ENCODE measurements at places on chromosomes 2 and 18.

GRCh38 chr2:71880846-71881610, 266.6 kb downstream of the CYP26B1 start:
- peak; percentile 52 for DNase-seq

DNA sequence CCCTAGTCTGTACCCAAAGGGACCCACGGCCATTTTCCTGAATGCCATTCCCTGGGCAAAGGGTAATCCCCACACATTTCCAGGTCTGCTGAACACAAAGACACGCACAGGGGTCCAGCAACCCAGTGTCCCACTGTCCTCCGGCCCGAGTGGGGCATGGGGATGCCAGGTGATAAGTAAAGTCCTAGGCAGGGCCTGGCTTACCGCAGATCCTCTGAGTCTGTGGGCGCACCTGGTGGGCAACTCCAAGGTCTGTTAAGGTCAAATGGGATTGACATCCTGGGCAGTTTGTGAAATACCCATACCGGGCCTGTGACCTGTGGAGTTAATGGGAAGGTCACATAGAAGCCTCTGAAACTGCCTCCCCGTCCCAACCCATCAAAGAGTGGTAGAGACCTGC, 116.1 kb downstream of the EIPR1 start:
- DNase-seq = no peak

DNA sequence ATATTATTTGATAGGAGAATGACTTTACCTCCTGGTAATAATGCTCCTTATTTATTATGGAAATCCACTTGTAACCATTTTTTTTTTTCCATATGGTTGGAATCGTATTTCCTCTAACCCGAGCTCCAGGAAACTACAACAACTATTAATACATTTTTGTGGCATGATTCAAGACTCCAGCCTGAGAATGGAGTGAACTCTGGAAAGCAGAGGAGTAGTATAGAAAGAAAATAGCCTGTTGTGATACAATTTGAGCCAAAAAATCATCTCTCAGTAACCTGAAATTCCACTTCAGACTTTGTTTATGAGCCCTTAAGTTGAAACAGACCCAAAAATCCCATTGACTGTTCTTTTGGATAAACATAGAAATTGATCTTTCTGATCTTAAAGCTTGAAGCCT, 921.1 kb downstream of the SOCS6 start:
- no peak for DNase-seq

GRCh38 chr2:230052299-230052698, 16.4 kb downstream of the SLC16A14 start:
- peak; percentile 5 for DNase-seq

DNA sequence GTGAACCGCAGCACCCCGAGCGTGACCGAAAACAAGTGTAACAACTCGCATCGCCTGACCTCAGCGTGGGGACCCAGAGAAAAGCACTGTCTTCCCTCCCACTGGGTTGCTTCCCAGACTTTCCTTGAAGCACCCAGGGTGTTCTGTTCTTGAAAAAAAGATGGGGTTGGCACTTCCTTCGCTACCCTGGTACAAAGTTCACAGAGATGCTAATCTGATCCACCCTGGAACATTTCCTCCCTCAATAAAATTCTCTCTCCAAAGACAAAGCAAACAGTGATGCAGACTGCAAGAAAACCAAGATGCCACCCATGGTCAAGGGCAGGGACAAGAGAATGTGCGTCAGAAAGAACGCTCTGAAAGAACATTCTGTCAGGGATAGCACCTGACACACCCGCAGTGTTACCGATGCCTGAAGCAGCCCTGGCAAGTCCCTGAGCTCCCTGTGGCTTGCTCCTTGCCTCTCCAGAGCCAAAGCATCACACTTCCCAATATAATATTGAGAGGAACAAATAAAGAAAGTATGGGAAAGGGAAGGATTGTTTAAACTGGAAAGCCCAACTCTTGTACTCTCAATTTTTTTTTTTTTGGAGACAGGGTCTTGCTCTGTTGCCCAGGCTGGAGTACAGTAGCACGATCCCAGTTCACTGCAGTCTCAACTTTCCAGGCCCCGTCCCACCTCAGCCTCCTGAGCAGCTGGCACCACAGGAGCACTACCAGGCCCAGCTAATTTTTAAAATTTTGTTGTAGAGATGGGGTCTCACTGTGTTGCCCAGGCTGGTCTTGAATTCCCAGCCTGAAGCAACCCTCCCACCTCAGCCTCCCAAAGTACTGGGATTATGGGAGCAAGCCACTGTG, 70.7 kb downstream of the TBC1D8 start:
- no peak for DNase-seq

- DNase-seq = no peak
These were observed 89.6 kb downstream of the COMMD1 start for GRCh38 chr2:61995065-61995464.

GRCh38 chr2:213500881-213501280, 216.6 kb downstream of the SPAG16 start:
- no peak for DNase-seq

DNA sequence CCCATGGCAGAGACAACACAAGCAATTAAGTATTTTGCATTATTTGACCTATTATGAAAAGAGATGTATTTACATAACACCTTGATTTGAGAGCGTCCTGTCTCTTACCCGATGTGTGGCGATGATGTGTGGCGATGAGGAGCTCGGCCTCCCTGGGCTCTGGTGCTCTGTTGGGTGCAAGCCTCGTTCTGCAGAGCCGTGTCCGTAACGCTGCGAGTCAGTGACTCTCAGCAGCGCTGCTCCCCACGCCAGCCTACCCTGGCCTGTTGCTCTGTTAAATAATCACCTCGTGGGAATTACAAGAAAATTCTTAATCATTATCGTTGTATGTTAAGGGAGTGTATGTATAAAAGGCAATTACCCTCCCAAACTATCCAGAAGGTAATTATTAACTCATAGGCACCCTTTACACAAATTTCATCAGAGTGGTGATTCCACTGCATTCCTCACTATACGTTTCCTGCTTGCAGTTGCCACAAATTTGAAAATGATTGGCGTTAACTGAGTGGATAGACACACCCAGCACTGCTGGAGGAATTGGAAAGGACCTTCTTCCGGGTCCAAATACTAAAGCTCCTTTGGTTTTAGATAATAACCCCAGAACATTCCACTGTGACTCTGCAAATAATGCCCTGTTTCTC, 52.0 kb upstream of the NFATC1 start:
- DNase-seq = no peak

DNA sequence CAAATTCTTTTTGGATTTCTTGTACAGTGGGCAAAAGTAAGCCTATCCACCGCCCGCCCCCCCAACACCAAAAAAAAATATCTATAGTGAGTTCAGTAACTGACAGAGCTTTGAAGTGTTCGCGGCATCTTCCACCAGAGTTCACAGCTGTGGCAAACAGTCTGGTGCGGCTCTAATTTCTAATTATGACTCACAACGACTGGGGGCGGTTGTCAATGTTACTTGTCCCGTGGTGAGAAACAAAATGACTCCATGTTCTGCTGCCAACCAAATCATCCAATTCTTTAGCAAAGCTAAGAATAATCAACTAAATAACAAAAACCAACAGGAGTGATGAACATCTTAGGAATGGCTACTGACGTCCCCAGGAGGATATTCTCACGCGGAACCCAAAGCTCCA, 392.5 kb upstream of the SALL3 start:
- no peak for DNase-seq

DNA sequence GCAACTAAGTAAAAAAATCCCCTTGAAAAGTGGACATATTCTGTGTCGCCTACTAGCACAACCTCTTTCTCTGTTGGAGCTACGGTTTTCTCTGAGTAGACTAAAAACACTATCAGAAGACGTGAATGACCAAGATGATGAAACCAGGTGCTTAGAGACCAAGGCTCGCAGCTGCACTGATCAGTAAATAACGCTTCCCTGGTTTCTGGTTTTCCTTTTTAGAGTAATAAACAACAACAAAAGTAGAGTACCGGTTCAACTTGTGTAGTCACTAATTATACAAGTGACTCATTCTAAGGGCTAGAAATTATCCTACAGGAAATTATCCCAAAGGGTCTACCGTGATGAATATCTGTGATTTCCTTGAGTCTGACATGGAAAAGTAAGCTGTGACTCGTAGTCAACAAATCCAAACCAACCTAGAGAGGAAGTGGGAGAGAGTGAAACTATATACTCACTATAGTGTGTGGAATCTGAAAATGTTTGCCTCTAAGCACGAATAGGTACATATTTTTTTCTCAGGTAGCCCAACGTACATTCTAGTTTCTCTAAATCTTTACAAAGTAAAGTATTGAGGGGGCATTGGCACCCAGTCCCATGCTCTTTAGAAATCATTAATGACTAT, 17.8 kb downstream of the RASGRP3 start:
- no peak for DNase-seq

- DNase-seq = no peak
These were observed 687.9 kb upstream of the SETBP1 start for GRCh38 chr18:43992741-43993140.

GRCh38 chr18:80204142-80204541, 43.2 kb downstream of the PARD6G start:
- no peak for DNase-seq

- no peak for DNase-seq
These were observed 44.0 kb downstream of the METTL8 start for GRCh38 chr2:171389780-171390179.

DNA sequence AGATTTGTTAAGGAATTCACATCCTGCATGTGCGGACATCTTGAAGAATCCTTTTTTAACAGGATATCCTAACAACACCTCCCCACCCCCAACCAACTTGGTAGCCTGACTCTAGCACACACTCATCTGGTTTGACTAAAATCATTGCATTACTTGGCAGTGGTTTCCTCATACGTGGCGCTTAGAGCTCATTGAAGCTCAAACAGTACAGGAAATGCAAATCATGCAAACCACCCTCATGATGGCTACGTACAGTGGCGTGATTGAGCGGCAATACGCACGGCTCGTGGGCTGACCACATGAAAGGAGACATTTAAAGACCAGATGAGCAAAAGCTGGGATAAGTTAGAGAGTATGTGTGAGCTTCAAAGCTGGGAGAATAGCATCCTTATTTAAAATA, 336.2 kb downstream of the ZEB2 start:
- DNase-seq = no peak

- DNase-seq = peak; percentile 57
These were observed 342.7 kb downstream of the CPS1 start for GRCh38 chr2:210899131-210899530.

GRCh38 chr2:33477473-33478468, 1.3 kb downstream of the RASGRP3 start:
- DNase-seq = no peak

DNA sequence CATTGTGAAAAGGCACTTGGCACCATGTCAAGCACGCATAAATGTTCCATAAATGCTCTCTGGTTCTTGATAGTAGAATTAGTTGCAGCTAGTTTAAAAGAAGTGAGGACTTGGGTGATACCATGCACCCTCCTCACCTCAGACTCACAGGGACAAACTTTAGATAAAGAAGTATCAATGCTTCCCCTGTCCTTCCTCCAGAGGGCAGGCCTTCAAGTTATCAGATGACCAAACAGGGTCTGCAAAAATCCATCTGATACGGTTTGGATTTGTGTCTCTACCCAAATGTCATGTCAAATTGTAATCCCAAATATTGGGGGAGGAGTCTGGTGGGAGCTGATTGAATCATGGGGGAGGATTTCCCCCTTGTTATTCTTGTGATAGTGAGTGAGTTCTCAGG, 54.1 kb downstream of the C1QL2 start:
- DNase-seq = no peak

- DNase-seq = no peak
These were observed 211.3 kb upstream of the ARL4C start for GRCh38 chr2:234708091-234708683.

- DNase-seq = peak; percentile 25
These were observed 1474.0 kb upstream of the ACVR2A start for GRCh38 chr2:146370826-146371225.

- DNase-seq = no peak
These were observed 219.8 kb downstream of the DYSF start for GRCh38 chr2:71672826-71673795.

GRCh38 chr2:72139874-72140620, 7.6 kb downstream of the CYP26B1 start:
- no peak for DNase-seq

GRCh38 chr2:95034221-95034620, 8.7 kb downstream of the MAL start:
- DNase-seq = no peak

DNA sequence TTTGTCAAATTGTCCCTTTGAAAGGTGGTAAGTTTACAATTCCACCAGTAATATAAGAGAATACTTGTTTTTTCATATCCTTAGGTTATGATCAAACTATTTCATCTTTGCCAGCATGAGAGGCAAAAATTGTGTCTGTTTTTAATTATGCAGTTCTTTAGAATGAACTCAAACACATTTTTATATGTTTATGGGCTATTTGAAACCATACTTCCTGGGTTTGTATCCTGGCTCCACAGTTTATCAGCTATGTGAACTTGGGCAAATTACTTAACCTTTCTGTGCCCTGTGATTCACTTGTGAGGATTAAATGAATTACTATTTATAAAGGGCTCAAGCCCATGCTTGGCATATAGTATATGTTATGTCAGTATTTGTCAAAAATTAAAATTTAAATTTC, 109.4 kb downstream of the TANC1 start:
- no peak for DNase-seq

GRCh38 chr2:219698748-219699439, 71.5 kb downstream of the SLC4A3 start:
- DNase-seq = no peak

- no peak for DNase-seq
These were observed 86.3 kb upstream of the LGALSL start for GRCh38 chr2:64367444-64368232.

- no peak for DNase-seq
These were observed 10.7 kb downstream of the KCNF1 start for GRCh38 chr2:10922307-10923007.

- DNase-seq = no peak
These were observed 10.6 kb downstream of the PLEKHB2 start for GRCh38 chr2:131115752-131116151.

GRCh38 chr18:63317556-63317946, 2.0 kb downstream of the BCL2 start:
- no peak for DNase-seq

DNA sequence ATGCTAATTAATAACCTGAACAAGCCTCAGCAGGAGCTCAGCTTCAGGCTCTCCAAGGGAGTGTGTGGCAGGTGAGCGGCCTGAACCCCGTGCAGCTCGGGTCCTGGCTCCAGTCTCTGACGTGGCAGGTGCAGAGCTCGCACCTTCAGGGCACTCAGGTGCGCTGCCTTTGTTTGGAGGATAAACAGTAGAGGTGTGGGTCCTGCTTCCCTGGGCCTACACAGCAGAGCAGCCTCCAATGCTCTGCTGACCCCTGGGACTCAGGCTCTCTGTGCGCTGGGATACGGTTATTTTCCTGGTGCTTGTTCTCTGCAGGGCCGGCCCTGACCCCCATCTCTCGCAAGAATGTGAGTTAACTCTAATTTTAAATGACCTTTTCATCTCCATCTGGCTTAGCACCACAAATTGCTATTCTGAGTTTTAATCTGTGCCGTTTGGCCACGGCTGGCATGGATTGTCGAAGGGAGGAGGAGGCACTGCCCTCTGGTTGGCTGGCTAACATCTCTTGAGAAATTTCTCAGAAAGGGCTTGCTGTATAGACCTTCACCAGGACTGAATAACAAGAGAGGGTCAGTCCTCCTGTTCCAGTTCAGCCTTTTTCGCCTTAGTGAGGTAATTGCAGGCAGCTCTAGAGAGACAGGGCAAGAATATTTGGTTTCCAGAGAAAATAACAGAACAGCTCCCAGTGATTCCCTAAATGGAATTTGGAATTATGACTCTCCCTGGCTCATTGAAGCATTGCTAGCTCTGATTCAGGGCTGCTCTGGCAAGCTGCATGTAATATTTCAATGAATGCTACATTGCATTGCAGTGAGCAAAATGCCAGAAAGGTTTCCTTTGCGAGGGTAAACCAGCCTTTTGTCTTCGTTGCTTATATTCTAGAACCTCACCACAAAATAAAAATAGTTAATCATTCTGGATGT, 161.8 kb downstream of the DCDC2C start:
- no peak for DNase-seq

GRCh38 chr2:219733106-219733505, 105.7 kb downstream of the SLC4A3 start:
- DNase-seq = no peak
